Right atrium auricular region (tissue), 2 donors: ENCODE measurements at places on chromosomes 16 and 17. TPM values are rescaled to one million over a fixed set of nuclear protein-coding genes. Genes with fewer than 3 reads are reported as not detected.

- H3K36me3 ChIP-seq: no peaks in the 10 kb centered on the region
- H3K27ac ChIP-seq: no peak overlapping the region
- H3K4me1 ChIP-seq: peaks cover 13% of the 10 kb centered on the region
- no peak for DNase-seq
- H3K27me3 ChIP-seq: no peaks in the 10 kb centered on the region
- H3K4me3 ChIP-seq: no peak overlapping the region
Measured at GRCh38 chr17:27408891-27409290, 47.4 kb upstream of the KSR1 start.

Gene IGF2BP1
- total RNA-seq: not detected

Gene NUFIP2
- total RNA-seq: 27.0 TPM

GRCh38 chr17:36808180-36808661 lies 129.1 kb upstream of the LHX1 start:
- H3K4me3 ChIP-seq: no peak overlapping the region
- peaks cover 16% of the 10 kb centered on the region for H3K27me3 ChIP-seq
- H3K36me3 ChIP-seq: no peaks in the 10 kb centered on the region
- H3K27ac ChIP-seq: no peak overlapping the region
- no peak for DNase-seq

Gene C16orf86
- 7.7 TPM for total RNA-seq

DNA sequence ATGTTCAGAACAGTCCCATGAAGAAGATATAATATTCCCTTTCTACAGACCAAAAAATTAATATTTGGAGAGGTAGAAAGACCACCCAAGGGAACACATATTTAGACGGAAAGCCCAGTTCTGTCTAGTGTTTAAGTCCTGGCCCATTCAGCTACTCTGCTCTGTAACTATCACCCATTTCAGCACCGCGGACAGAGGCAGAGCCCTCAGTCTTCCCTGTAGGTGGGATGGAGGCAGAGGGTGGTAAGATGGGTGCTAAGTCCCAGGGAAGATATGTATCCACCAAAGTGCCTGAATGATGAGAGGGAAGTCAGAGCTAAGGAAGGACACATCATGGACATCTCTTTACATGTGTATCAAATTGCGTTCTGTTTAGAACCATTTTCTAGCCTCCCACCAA lies 27.8 kb upstream of the C16orf78 start:
- no peaks in the 10 kb centered on the region for H3K4me1 ChIP-seq
- no peaks in the 10 kb centered on the region for H3K27me3 ChIP-seq
- H3K27ac ChIP-seq: no peak overlapping the region
- H3K36me3 ChIP-seq: no peaks in the 10 kb centered on the region

Gene TM4SF5
- total RNA-seq: not detected

GRCh38 chr17:15364615-15365014 lies 23.2 kb upstream of the TEKT3 start:
- H3K27ac ChIP-seq: no peak overlapping the region
- DNase-seq: peak; percentile 66
- no peaks in the 10 kb centered on the region for H3K36me3 ChIP-seq
- H3K4me1 ChIP-seq: no peaks in the 10 kb centered on the region

Gene PPP1R9B
- 16.9 TPM for total RNA-seq

DNA sequence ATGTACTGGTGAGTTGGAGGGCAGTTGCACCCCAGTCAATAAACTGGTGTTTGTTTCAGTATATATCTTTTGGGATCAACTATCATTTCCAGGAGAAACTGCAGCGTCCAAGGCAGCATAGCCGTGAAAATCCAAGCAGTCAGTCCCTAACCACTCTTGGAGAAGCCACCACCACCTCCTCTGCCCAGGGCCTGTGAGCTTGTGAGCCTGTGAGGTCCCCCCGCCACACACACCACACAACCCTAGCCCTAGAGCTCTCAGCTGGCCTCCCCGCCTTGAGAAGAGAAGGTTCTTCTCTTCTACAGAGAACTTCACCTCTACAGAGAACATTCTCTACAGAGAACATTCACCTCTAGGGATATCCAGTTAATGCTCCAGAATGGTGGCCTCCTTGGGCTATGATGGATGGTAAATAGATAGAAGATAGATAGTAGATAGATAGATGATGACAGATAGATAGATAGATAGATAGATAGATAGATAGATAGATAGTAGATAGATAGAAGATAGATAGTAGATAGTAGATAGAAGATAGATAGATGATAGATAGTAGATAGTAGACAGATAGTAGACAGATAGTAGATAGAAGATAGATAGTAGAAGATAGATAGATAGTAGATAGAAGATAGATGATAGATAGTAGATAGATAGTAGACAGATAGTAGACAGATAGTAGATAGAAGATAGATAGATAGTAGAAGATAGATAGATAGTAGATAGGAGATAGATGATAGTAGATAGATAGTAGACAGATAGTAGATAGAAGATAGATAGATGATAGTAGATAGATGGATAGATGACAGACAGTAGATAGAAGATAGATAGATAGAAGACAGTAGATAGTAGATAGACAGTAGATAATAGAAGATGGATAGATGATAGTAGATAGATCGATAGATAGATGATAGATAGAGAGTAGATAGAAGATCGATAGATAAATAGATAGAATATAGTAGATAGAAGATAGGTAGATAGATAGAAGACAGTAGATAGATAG lies 13.7 kb downstream of the ALOX15B start:
- no peaks in the 10 kb centered on the region for H3K27me3 ChIP-seq
- DNase-seq: no peak
- H3K27ac ChIP-seq: no peak overlapping the region
- peaks cover 6% of the 10 kb centered on the region for H3K4me1 ChIP-seq

- peaks cover 5% of the 10 kb centered on the region for H3K36me3 ChIP-seq
- DNase-seq: no peak
- H3K27ac ChIP-seq: no peak overlapping the region
- H3K27me3 ChIP-seq: no peaks in the 10 kb centered on the region
- no peaks in the 10 kb centered on the region for H3K4me1 ChIP-seq
Measured at GRCh38 chr17:75996665-75997590, 3.7 kb upstream of the CDK3 start.

- H3K36me3 ChIP-seq: no peaks in the 10 kb centered on the region
- H3K4me3 ChIP-seq: peak overlapping the region; percentile 35
- H3K27me3 ChIP-seq: no peaks in the 10 kb centered on the region
- H3K4me1 ChIP-seq: peaks cover 9% of the 10 kb centered on the region
- H3K27ac ChIP-seq: no peak overlapping the region
Measured at GRCh38 chr17:6455321-6455705, 11.1 kb downstream of the PIMREG start.

Gene CCL2
- total RNA-seq: 118 TPM

DNA sequence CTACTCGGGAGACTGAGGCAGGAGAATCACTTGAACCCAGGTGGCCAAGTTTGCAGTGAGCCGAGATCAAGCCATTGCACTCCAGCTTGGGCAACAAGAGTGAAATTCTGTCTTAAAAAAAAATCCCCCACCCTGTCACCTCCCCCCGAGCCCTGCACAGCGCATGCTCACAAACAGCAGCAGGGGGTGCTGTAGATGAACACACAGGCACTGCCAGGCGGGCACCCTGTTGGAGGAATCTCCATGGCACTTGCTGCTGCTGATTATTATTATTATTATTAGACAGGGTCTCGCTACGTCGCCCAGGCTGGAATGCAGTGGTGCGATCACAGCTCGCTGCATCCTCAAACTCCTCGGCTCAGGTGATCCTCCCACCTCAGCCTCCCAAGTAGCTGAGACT lies 24.6 kb downstream of the FZD2 start:
- DNase-seq: no peak
- H3K36me3 ChIP-seq: no peaks in the 10 kb centered on the region
- no peak overlapping the region for H3K27ac ChIP-seq
- no peaks in the 10 kb centered on the region for H3K4me1 ChIP-seq
- no peak overlapping the region for H3K4me3 ChIP-seq

DNA sequence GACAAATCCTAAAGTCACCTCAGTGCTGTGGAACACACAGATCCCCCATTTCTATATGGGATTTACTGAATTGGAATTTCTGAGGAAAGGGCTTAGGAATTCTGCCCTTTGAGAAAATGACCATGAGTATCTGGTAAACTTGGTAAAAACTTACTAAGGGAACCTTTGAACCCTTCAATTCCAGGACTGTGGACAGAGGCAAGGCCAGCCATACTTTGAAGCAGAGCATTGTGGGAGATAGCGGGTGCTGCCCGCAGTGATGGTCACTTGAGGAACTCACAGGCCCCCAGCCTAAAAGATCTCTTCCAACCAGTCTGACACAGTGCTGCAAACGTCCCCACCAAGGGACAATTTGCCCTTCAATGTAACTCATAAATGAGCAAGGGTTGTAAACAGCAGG lies 61.4 kb downstream of the IRX6 start:
- peaks cover 10% of the 10 kb centered on the region for H3K4me1 ChIP-seq
- no peaks in the 10 kb centered on the region for H3K36me3 ChIP-seq
- no peak overlapping the region for H3K4me3 ChIP-seq
- no peaks in the 10 kb centered on the region for H3K27me3 ChIP-seq

DNA sequence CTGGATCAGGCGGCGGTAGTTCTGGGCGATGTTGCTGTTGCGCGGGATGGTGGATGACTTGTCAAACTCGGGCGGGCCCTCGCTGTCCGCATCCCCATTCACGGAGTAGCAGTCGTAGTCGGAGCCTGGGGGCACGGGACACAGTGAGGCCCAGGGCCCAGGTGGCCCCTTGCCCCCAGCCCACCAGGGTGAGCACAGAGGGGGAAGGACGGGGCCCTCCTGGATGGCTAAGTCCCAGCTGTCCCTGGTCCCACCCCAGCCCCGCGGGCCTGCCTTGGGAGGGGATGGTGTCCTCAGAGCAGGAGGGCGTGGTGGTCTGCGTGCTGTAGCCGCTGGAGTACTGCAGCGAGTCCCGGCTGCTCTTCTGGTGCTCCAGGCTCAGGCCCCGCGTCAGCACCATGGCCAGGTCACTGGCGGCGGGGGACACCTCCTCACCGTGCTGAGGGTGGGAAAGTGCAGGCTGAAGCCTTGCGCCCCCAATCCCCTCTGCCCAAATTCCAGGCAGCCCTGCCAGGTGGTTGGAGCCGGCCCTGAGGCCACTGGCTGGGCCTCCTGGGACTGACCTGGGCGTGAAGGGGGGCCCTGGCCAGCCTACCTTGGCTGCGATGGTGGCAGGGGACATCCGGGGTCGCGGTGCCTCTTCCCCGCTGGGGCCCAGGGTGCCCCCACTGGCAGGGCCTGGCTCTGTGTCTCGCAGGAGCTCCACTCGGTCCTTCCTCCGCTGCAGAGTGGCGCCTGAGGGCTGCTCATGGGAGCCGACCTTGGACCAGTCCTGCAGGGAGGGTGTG lies 18.2 kb downstream of the IL34 start:
- peaks cover 59% of the 10 kb centered on the region for H3K36me3 ChIP-seq
- H3K27me3 ChIP-seq: no peaks in the 10 kb centered on the region
- H3K4me3 ChIP-seq: no peak overlapping the region

Gene KCTD13
- total RNA-seq: 6.5 TPM

DNA sequence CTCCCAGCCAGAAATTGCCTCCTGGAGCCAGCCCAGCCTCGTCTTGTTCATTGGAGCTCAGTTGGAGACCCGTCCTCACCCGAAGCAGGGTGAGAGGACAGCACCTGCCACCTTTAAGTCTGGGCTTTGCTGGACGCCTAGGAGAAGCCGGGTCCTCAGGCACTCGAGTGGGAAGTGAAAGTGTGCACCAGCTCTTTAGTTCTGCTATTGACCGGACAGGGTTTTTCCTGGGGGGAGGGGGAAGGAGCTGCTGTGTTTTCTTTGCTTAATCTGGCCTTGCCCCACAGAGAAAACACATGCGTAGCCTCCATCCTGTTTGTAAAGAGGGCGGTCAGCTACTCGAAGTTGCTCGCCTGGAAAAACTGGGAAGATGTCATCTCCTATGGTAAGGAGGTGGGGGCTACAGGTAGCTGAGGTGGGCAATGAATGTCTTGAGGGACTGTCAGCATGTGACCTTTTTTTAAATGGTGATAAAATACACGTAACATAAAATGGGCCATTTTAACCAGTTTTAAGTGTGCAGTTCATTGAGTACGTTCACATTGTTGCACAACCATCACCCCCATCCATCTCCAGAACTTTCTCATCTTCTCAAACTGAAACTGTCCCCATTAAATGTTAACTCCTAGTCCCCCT lies 34.4 kb downstream of the CMIP start:
- H3K27ac ChIP-seq: no peak overlapping the region
- DNase-seq: no peak
- no peaks in the 10 kb centered on the region for H3K27me3 ChIP-seq
- no peaks in the 10 kb centered on the region for H3K36me3 ChIP-seq
- no peaks in the 10 kb centered on the region for H3K4me1 ChIP-seq
- H3K4me3 ChIP-seq: no peak overlapping the region

Gene ARL5C
- not detected for total RNA-seq

DNA sequence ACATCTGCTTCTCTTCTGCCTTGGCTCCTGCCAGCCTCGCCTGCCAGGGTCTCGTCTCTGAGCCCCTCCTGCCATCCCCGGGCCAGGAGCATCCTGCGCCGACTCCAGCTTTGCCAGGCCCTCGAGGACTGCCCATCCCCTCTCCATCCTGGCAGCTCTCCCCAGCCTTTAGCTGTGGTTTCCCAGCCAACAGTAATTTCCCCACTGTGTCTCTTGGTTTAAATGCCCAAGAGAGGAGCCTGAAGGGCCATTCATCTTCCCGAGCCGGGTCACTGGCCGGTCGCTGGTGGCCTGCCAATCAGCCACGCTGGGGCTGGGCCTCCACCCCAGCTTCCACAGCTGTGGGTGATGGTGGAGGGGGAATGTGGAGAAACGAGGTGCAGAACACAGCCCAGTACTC lies 47.8 kb downstream of the MRC2 start:
- no peak overlapping the region for H3K4me3 ChIP-seq
- no peaks in the 10 kb centered on the region for H3K36me3 ChIP-seq
- no peaks in the 10 kb centered on the region for H3K27me3 ChIP-seq

Gene CARD14
- not detected for total RNA-seq

Gene SBK1
- 0.52 TPM for total RNA-seq

Gene TMEM88
- total RNA-seq: 42.5 TPM

Gene PABPN1L
- total RNA-seq: not detected

- DNase-seq: no peak
- peaks cover 9% of the 10 kb centered on the region for H3K4me1 ChIP-seq
- H3K27me3 ChIP-seq: no peaks in the 10 kb centered on the region
- H3K4me3 ChIP-seq: no peak overlapping the region
Measured at GRCh38 chr16:1556254-1556653, 22.8 kb downstream of the TMEM204 start.

Gene STXBP4
- 3.9 TPM for total RNA-seq

DNA sequence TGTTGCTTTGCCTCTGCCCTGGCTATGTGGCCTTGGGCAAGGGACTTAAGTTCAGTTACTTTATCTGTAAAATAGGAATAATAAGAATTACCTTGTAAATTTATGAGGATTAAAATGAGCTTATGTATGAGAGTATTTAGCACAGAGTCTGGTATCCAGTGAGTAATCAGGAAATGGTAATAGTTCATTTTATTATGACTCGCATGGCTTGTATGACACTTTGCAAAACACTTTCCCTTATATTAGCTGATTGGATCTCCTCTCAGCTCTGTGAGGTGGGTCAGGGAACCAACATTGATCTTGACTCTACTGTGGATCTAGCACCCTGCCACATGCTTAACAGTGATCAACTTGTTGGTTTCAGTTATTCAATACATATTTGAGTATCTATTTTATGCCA lies 8.3 kb upstream of the CDH3 start:
- H3K27ac ChIP-seq: no peak overlapping the region
- no peak for DNase-seq

GRCh38 chr16:67651847-67652246 lies 6.9 kb downstream of the CARMIL2 start:
- peaks cover 8% of the 10 kb centered on the region for H3K27me3 ChIP-seq
- no peak overlapping the region for H3K27ac ChIP-seq
- H3K36me3 ChIP-seq: no peaks in the 10 kb centered on the region
- DNase-seq: no peak
- no peaks in the 10 kb centered on the region for H3K4me1 ChIP-seq

Gene NPIPB13
- not detected for total RNA-seq
